ENCODE measurements at places on chromosomes 6 and 20.

DNA sequence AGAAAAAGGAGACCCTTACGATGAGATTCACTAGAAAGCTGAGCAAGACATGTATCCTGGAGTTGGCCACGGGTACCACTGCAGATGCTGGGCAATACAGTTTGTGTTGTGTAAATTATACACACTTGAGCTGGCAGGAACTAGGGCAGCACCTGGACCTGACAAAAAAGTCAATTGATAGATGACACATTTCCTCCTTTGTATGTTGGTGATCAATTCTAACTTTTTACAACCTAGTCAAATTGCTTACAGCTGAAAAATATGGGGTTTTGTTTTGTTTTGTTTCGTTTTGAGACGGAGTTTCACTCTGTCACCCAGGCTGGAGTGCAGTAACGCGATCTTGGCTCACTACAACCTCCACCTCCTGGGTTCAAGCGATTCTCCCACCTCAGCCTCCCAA lies 108.9 kb downstream of the UST start:
- no peak for DNase-seq

GRCh38 chr6:145539831-145540230 lies 195.5 kb downstream of the EPM2A start:
- no peak for DNase-seq

DNA sequence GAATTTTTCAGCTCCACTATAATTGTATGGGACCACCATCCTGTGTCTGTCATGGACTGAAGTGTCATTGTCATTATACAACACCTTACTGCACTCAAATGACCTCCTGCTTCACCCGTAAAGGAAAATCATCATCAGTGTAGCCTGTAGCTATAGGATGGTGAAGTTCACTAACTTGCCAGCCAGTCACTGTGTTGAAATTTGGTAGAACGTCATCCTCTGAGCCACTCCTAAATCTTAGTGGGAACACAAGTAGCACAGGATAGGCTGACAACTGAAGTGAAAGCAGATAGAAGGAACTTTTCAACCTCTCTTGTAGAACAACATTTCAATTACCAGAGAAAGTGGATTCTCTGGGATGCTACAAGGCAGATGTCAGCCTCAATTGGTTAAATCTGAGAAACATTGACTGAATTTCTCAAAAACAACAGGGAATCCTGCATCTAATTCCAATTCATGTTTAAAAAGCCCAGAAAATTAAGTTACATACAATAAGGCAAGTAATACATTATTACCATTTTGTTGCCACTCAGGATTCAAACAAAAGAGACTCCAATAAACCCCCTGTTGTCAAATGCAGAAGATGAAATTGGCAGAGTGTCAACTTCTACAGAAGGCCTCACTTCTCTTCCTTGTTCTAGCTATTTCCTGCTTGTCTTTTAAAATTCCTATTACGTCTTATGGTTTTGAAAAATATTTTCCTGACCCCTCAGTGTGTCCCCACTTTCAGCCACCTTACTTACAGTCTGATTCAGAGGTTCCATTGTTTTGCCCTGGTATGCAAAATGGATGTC lies 647.9 kb upstream of the AGPAT4 start:
- DNase-seq: no peak

GRCh38 chr6:135535989-135536414 lies 38.5 kb upstream of the AHI1 start:
- DNase-seq: no peak

GRCh38 chr6:109296452-109296851 lies 85.8 kb downstream of the CD164 start:
- DNase-seq: no peak
